Substantia nigra (tissue), 51 donors: ENCODE measurements at places on chromosomes 6 and 20.
A peak's percentile ranks its signal among the peaks of the same experiment; 100 is the strongest.

- peak; percentile 56 for DNase-seq
These were observed 119.5 kb upstream of the CD93 start for GRCh38 chr20:23205611-23206041.

DNA sequence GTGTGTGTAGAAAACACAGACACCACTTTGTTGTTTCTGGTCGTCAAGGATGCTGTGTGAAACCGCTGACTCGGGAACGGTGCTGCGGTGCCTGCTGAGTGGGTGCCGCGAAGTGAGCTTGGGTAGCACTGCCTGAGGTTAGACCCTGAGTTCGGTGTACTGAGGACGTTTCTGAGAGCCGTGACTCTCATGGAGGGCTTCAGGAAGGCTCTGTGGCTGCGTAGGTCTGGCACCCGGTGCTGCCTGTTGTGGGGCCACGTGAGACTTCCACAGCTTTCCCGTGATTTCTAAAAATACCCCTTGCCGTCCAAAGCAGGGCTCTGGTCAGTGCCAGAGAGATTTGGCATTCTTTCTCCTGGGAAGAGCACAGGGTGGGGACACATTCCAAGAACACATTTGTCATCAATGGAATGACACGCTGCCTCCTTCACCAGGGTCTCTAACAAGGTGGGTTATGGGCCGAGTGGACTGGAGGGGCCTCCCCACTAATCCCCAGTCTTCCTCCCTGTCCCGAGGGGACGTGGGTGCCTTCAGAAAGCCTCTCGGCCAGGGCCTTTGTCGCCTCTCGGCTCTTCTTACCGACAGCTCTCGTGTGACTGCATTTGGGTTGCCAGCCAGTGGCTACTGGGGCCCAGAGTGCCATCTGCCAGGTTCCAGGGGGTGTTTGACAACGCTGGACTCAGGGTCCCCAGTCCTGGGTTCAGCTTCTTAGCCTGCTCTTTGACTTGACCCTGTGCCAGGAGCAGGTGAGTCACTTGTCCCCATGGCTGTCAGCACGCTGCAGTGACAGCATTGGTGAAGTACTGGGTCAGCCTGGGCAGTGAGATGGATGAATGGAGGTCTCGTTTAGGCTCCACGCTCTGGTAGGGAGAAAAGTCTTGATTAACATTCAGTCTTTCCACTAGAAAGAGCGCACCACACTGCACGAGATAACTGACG is 62.2 kb downstream of the SYNJ2 start:
- DNase-seq = no peak

DNA sequence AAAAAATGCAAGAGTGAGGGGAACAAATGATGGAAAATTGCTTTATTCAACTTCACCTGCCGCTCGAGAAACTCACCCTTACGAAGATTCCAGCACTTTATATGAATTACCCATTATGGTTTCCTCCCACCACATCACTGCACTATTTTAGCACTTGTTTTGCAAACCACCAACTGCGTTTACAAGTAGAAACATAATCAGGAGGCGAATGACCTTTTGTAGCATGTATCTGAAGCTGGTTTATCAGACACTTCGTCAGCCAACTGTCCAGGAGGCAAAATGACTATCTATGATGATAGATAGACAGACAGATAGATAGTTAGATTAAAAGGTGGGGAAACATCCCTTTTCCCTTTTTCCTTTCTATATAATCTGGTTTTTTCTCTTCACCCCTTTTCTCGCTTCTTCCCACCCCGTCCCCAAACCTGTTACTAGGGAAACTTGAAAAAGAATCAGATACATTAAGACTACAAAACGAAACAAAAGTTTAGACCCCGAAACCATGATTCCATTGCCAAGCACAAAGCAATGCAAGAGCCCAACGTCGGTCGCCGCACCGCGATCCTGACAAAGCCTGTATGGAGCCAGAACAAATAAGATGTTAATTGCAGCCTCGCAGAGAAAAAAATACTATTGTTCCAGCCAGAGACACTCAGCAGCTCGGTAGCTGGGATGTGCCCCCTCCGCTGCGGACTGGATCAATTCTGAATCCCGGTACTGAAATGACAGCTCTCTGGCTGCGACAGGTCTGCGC is 933 bp upstream of the ADGRB3 start:
- DNase-seq = no peak

DNA sequence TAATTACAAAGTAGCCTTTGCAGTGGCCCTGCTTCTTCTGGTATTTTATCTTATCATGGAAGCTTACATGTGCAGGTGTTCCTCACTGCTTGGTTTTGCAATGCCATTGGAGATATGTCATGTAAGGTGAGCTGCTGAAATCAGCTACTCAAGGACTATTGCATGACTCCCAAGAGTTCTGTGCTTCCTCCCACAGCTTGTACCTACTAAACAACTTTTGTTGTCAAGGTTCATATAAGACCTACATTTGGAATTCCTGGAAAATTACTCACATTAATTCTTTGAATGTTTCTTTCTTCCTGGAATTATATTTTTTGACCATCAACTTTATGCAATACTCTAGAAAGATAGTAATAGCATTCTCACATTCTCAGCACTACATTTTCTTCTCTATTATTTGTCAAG is 427.5 kb upstream of the HSF2 start:
- no peak for DNase-seq

- no peak for DNase-seq
These were observed 157.4 kb upstream of the LAMA2 start for GRCh38 chr6:128725271-128726233.

DNA sequence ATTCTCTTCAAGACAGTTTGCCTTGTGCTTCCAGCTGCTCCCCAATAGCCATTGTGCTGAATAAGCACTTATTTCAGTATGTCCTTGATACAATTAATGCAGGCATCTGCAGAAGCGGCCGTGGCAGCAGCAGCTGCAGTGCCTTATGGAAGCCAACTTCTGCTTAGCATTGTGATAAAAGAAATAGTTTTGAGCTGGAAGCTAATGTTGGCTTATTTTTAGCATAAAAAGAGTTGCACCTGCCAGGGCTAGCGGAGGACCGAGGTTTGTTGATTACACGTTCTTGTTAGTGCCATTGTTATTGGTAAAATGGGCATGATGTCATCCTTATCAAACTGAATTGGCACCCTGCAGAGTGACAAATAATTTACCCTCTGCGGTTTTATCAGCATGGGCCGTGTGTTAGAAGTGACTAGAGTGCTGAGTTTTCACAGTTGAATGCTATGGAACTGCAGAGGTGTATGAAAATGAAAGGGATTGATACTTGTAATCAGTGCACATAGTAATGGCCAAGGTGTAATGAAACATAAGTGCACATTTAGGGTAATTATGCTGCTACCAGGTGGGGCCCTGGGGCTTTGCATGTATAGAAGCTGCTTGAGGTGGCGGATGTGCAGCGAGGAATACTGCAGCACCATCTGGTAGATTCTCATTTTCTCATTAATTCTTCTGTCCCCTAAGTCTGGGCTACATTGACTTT is 334.3 kb downstream of the CDKAL1 start:
- DNase-seq = no peak

DNA sequence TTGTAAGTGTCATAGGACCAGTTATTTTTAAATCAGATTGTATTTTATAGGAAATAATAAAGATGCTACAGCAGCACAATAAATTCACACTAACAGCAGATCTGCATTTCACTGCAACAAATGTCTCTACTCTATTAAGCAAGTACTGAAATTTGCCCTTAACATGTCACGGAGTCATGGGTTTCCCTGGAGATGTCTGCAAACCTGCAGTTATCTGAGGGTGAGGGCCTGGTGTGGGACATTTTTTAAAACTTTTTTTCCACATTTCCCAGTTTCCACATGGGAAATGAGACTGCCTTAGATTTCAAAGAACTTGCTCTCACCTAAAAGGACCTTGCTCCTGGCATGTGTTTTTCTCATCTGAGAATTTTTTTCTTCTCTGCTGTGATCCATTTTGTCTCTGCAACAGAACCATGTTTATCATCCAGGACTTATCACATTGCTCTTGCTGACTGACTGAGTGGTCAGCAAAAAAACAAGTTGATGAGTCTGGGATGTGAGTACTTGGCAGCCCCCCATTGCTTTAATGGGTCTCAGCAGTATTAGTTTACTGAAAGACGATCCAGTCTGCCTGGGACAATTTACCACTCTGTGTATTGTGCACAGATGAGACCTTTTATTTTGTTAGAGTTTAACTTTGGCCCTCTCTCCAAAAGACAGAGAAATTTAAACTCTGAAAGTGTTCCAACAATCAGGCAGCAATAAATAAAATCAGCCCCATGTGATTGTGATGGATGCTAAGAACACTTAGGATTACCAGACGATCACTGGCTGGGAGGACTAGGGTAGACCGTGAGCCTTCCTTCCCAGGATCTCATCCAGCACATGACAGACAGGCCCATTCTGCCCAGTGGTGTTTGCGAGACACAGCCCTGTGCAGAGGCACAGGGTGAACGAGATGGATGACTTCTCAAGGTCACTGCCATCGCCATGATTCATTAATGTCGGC is 268.8 kb downstream of the BTBD9 start:
- no peak for DNase-seq

DNA sequence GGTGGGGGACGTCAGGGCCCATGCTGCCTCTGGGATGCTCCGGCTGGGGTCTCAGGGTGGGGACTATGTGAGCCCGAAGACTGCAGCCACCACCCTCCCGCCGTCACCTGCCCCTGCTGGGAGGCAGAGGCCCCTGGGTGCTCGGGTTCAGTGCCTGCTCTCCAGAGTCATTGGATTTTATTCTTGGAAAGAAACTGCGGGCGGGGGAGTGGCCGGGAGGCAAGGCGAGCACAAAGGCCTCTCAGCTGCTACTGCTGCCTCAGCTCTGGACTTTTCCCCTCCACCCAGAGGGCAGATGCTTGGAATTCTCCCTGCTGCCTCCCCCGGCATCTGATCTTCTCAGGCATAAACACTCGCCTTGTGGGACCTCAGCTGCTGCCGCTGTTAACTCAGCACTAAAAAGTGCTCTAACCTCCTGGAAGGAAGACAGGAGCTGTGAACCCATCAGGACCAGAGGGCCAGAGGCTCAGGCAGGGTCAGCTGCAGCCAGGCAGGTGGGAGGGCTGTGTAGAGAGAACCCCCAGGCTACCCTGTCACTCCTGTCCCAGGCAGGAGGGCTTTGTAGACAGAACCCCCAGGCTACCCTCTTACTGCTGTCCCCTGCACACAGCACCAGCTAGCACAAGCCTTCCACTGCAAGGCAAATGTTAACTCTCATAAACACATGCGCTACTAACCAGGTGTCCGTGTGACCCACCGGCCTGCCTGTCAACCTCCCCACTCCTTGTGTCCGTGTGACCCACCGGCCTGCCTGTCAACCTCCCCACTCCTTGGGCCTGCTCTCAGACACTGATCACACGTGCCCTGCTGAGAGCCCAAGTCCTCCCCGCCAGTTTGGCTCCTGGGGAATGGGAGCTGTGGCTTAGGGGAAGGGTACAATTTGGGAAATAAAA is 9.4 kb upstream of the FRMD1 start:
- no peak for DNase-seq

- DNase-seq = no peak
These were observed 12.2 kb downstream of the SAYSD1 start for GRCh38 chr6:39102821-39103136.
